ENCODE measurements at places on chromosomes 4 and X. TPM values are rescaled to one million over a fixed set of nuclear protein-coding genes. Genes with fewer than 3 reads are reported as not detected.

GRCh38 chr4:113607998-113608397, 153.5 kb downstream of the CAMK2D start:
- no peak for DNase-seq

DNA sequence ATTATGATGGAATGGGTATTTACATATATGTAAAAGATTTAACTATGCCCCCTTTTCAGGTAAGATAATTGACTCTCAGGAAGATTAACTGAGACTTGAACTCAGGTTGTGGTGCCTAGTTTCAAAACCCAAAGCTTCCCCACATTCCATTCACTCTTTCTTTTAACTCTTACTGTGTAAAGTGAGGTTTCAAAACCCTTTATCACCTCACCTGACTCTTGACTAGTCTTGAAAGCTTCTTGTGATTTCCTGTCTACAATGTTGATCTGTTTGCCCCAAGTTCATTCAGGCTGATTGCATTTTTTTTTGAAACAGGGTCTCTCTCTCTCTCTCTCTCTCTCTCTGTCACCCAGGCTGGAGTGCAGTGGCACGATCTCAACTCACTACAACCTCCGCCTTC, 40.5 kb upstream of the RAPGEF2 start:
- DNase-seq = no peak

- no peak for DNase-seq
These were observed 28.8 kb downstream of the RBM47 start for GRCh38 chr4:40600850-40601249.

The CT45A1 gene
- not detected for polyA plus RNA-seq

GRCh38 chrX:35380808-35381700, 417.1 kb upstream of the MAGEB16 start:
- DNase-seq = no peak

DNA sequence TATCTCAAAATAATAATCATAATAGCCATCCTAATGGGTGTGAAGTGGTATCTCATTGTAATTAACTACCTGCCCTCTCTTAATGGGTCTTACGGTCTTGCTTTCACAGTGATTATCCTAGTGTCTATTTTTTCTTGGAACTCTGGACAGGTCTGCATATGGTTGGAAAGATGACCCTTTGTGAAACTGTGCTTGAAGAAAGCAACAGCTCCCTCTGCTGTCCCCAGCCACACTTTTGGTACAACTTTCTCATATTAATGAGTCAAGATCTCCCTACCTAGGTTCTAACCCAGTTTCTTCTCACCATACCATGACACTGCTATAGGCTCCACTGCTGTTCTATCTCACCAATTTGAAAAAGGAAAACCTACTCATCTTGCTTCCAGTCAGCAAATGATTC, 2.4 kb downstream of the TFDP3 start:
- no peak for DNase-seq

GRCh38 chrX:24498181-24498580, 33.1 kb downstream of the PDK3 start:
- no peak for DNase-seq

The RHOXF1 gene
- polyA plus RNA-seq = not detected

- no peak for DNase-seq
These were observed 74.1 kb upstream of the WDR44 start for GRCh38 chrX:118271775-118272174.

DNA sequence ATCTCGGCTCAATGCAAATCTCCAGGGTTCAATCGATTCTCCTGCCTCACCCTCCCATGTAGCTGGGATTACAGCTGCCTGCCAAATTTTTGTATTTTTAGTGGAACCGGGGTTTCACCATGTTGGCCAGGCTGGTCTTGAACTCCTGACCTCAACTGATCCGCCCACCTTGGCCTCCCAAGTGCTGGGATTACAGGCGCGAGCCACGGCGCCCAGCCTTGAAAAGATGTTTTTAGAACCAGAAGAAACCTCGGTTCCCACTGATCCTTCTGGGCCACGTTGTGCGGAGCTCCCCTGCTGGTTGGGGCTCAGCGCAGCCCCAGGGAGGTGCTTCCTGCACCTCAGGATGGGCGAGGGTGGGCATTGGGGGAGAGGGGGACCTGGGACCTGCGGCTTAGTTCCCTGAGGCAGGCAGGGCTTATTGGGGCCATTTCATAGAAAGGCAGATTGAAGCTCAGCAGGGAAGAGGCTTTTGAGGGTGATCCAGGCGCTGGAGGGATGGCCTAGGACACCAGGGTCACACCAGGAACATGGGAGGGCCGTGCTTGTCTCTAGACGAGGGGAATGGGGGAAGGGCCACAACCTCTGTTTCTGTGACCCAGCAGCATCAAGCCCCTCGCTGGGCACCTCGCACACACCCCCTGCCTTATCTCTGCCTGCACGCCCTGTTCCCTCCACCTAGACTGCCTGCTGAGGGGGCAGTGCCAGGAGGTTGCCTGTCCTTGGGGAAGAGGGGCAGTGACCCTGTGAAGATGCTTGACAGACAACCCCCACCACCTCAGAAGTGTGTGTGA, 6.3 kb upstream of the ADD1 start:
- peak; percentile 47 for DNase-seq

The CDS1 gene
- polyA plus RNA-seq = 8.7 TPM

DNA sequence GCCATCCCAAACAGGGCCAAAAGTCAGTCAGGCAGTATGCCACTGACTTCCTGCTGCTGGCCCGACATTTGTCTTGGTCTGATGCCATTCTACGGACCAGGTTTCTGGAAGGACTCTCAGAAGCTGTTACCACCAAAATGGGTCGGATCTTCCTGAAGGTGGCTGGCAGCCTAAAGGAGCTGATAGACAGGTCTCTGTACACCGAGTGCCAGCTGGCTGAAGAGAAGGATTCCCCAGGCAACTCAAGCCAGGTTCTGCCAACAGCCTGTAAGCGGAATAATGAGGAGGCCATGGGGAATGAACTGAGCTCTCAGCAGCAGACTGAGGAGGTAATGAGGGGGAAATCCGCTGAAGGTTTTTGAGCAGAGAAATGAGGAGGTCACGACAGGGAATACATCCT, 95.7 kb downstream of the RTL9 start:
- DNase-seq = no peak

The GSX2 gene
- not detected for polyA plus RNA-seq

DNA sequence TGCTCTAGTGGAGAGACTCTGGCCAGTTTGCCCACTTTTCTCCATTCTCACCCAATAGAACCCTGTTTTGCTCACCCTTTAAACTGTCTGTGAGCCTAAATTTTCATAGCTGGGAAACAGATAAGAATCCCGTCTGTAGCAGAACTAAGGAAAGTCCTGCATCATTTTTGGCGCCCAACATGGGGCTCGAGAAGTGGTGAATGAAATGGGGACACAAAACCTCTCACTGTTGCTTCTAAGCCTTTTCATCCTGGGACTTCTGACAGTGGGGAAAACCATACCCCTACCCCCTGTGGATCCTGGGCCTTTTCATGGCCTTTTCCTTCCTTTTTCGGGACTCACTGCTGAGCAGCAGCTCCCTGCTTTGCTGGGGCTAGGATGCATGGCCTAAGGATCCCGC, 189.9 kb downstream of the INPP4B start:
- no peak for DNase-seq

The RRH gene
- polyA plus RNA-seq = 0.19 TPM

DNA sequence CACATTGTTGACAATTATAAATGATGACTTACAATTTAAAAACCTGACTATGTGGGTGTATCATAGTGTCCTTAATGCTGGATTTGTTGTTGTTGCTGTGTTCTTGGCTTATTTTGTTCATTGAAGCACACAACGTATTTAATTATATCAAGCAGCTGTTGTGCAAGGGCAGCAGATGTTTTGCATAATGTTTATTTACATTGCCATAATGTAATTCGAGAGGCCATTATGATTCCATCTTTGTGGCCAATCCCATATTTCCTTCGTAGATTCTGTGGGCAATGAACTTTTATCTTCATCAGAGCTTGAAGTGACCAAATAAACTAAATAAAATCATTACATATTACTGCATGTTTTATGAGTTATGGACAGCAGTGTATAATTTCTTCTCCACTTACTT, 422.6 kb upstream of the GALNTL6 start:
- no peak for DNase-seq

The C4orf36 gene
- 1.4 TPM for polyA plus RNA-seq

DNA sequence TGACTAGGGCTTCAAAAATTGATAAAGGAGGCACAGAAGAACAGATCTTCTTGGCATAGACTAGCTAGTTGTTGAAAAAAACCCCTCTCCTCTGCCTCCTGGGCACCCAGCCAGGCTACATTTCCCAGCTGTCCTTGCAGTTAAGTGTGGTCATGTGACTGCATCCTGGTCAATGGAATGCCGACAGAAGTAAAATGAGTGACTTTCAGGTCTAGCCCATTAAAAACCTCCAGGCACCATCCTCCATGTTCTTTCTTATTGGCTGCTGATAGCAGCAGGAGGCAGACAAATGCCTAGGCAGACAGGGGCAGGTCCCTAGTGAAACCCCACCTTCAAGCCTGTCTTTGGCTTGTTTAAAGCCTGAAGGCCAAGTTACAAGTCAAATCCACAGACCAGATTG, 35.3 kb downstream of the ATXN3L start:
- DNase-seq = no peak

DNA sequence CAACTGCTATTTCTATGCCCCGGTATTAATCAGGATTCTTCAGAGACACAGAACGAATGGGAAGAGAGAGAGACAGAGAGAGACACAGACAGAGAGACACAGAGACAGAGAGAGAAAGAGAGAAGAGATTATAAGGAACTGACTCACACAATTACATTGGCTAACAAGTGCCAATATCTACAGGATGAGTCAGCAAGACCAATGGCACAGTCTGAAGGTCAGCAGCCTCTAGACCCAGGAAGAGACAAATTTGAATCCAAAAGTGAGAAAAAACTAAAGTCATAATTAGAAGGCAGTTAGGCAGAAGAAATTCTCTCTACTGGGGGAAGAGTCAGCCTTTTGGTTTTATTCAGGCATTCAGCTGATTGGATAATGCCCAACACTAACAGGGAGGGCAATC, 187.3 kb downstream of the MAB21L2 start:
- DNase-seq = no peak

The NDP gene
- polyA plus RNA-seq = 0.14 TPM

All from H1 (cell line).